ENCODE measurements at places on chromosomes 4 and X.

DNA sequence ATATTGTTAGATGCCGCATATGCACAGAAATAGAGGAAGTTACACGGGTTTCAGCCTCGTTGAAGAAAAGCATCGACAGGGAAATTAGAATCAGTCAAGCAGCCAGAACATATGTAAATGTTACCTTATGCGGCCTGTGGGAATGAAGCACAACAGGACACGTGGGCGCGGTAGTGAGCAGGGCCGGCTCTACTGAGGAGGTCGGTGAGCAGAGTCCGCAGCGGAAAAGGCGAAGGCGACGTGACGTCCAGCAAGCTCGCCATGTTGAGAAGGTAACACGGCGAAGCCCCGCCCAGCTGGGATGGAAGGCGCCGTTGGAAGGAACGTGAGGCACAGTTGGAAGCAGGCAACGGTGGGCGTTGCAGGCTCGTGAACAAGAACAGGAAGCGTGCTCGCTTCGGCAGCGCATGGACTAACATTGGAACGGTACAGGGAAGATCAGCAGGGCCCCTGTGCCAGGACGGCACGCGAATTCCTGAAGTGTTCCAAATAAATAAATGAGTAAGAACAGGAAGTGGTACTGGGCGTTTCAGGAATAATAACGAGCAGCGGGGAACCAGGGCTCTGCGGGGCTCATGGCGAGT, 54.6 kb downstream of the MTNR1A start:
- no peak for DNase-seq

- DNase-seq: no peak
These were observed 29.3 kb upstream of the FAM47C start for GRCh38 chrX:36978886-36979285.

DNA sequence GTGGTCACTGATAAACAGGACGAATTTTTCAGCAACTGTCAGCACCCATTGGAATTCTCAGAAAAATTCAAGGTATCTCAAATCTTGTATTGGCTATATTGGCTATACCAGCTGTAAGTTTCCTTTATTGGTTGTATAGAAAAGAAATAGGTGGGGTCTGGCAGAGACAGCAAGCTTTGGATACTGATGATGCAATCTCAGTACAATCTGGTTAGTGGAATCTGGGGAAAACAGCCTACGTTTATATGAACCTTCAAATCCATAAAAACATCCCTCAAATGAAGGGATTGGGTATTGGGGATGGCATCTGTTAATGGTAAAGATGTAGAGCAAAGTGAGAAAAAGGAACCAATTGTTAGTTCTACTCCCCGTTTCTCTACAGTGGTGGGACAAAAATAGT, 76.4 kb upstream of the MBNL3 start:
- DNase-seq: no peak

DNA sequence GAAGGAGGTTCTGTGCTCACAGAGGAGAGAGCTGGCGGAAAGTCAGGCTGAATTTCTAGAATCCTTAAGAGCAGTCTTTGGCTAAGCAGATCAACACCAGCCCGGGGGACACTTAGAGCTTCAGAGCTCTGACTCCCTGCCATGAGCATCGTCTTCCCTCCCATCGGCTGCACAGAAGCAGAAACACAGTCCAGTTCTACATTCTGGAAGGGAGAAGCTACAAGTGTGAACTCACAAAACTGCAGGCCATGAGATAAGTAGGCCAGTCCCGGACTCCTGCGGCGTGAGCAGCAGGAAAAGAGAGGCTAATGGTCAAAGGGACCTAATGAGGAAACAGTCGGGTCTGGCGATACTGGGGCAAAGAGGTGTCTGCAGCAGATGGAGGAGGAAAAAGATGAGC, 211.5 kb downstream of the DHX15 start:
- no peak for DNase-seq

GRCh38 chrX:77768787-77769186, 17.2 kb downstream of the ATRX start:
- DNase-seq: no peak

GRCh38 chr4:152246659-152247058, 289.2 kb downstream of the FBXW7 start:
- no peak for DNase-seq

- DNase-seq: no peak
These were observed 26.5 kb upstream of the DGKK start for GRCh38 chrX:50497114-50497513.

- DNase-seq: no peak
These were observed 10.9 kb upstream of the PCDH18 start for GRCh38 chr4:137543198-137543597.

GRCh38 chrX:118570209-118570608, 74.6 kb downstream of the DOCK11 start:
- no peak for DNase-seq

GRCh38 chr4:118842055-118842454, 6.1 kb upstream of the SEC24D start:
- DNase-seq: no peak

All from occipital lobe (tissue), 3 donors.